ENCODE measurements at places on chromosomes 5 and 9.

DNA sequence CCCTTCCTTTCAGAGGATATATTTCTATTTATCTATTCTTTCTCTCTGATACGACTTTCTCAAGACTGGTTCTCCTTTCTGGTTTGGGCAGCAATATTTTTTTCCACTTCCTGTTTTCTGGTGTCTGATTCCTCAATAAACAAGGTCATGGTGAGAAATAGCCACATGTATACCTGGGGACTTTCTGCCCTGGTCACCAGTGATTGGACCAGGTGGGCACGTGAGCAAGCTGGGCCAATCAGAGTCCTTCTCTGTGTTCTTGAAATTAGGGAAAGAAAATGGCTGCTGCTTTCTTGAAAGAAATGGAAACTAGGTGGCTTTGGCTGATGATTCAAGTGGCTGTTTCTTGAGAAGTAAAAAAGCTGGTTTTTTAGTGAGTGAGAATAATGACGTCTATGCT, 18.4 kb upstream of the GSN start:
- DNase-seq = no peak

DNA sequence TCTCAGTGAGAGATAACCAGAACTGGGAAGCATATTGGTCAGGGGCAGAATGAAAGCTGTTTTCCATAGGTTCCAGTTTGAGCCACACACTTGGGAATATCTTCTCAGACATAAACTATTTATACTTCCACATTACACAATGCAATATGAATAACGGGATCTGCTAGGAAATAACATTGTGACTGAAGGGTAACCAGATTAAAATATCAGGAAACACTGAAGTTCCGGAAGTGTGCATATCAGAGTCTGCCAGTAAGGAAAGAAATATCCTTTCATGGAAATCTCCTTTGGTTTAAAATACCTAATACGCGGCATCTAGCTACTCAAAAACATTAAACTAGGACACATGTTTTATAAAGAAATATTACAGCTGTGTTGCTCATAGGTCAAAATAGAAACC, 56.3 kb downstream of the ST8SIA4 start:
- no peak for DNase-seq

- no peak for DNase-seq
These were observed 42.9 kb upstream of the HAND1 start for GRCh38 chr5:154520861-154521453.

GRCh38 chr5:133821311-133821741, 147.1 kb downstream of the C5orf15 start:
- no peak for DNase-seq

DNA sequence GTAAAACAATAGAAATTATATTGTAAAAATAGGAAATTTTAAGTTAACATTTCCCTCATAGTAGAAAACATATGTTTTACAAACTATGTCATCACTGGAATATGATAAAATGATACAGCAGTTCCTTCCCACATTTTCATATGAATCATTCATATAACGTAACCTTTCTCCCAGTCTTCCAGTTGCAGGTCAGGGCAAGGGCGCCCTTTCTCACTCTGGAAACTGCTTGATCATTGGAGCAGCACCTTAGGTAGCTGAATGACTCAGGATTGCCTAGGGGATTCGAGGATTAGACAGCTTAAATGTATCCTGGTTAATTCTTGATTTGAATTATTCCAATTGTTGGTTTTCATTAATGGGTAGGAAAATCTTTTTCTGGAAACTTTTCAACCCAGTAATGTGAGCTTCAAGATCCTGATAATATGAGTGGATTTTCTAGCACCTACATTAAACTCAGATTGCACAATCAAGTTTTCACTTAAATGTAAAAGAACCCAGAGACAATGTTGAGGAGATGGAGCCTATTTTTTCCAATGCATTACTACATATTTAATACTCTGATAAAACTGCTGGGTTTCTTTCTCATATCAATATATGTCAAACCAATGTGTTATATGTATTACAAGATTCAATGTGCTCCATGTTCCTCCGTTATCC, 32.6 kb upstream of the ANXA1 start:
- no peak for DNase-seq

GRCh38 chr9:87156247-87156646, 208.9 kb upstream of the GAS1 start:
- DNase-seq = no peak

- no peak for DNase-seq
These were observed 85.5 kb upstream of the ZNF169 start for GRCh38 chr9:94173632-94174031.

DNA sequence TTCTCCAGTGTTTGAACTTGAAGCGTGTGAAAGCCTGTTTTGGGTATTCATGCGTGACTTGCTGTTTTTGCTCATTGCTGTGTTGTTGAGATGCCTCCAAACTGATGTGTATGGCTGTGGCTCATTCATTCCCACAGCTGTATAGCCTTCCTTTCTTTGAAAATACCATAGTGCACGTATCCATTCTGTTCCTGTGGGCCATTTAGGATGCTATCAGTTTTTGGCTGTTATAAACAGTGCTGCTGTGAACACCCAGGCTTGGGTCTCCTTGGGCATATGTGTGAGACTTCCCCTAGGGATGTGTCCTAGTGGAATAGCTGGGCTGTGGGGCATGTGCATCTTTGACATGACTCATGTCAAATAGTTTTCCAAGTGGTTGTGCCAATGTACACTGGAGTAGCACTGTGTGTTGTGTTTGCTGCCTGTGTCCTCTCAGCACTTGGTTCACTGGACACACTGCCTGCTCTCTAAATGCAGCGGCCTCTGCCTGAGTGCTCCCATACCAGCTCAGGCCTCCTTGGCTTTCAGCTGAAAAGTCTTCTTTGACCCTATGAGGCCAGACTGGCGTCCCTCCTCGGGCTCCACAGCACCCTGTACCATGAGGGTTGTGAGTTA, 102.6 kb upstream of the TBC1D2 start:
- DNase-seq = no peak

DNA sequence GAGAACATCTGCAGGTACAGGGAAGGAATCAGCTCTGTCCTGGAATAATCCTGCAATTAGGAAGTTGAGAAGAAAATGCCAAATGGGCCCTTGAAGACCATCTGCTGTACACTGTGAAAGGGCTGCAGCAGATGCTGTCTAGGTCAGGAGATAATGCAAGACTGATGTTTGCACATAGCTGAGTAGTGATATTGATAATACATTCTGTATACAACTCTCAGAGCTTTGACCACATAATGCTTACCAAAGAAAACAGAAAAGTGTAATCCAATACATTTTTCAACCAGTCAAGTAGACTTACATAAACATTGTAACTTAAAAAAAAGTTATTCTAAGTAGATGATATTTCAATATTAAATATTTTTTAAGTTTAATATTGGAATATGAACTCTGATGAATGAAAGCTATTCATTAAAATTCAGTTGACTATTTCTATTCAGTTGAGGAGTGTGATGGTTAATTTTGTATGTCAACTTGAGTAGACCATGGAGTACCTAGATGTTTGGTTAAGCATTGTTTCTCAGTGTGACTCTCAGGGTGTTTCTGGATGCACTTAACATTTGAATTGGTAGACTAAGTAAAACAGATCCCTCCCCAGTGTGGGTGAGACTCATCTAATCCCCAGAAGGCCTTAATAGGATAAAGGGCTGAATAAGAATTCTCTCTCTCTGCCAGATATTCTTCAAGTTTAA, 380.1 kb upstream of the PRR16 start:
- no peak for DNase-seq

- DNase-seq = no peak
These were observed 31.4 kb downstream of the AHRR start for GRCh38 chr5:352639-353611.

Measured in activated CD8-positive, alpha-beta memory T cell treated with anti-CD3 and anti-CD28 coated beads for 1 hour (primary cell).